ENCODE measurements at places on chromosomes 5 and 9.
A peak's percentile ranks its signal among the peaks of the same experiment; 100 is the strongest.

GRCh38 chr5:107937204-107937603 is 266.5 kb upstream of the EFNA5 start:
- DNase-seq: no peak

GRCh38 chr5:56658972-56659371 is 156.4 kb upstream of the MAP3K1 start:
- DNase-seq: no peak

- DNase-seq: peak; percentile 96
Observed at GRCh38 chr9:91071184-91071990, 269.8 kb downstream of the SYK start.

DNA sequence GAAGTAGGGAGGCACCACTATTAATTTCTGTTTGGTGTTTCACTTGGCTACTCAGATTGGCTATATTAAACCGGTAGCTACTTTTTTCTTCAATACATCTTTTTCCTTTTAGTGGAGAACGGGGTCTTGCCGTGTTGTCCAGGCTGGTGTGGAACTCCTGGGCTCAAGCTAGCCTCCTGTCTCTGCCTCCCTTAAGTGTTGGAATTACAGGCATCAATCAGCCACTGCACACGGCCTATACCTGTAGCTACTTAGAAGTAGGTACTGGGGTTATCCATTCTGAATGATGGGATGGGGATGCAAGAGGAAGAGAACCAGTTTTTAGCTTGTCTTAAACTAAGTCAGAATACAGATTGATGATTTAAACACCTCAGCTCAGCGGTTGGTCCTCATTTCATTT is 1.7 kb downstream of the UBE2D2 start:
- no peak for DNase-seq

DNA sequence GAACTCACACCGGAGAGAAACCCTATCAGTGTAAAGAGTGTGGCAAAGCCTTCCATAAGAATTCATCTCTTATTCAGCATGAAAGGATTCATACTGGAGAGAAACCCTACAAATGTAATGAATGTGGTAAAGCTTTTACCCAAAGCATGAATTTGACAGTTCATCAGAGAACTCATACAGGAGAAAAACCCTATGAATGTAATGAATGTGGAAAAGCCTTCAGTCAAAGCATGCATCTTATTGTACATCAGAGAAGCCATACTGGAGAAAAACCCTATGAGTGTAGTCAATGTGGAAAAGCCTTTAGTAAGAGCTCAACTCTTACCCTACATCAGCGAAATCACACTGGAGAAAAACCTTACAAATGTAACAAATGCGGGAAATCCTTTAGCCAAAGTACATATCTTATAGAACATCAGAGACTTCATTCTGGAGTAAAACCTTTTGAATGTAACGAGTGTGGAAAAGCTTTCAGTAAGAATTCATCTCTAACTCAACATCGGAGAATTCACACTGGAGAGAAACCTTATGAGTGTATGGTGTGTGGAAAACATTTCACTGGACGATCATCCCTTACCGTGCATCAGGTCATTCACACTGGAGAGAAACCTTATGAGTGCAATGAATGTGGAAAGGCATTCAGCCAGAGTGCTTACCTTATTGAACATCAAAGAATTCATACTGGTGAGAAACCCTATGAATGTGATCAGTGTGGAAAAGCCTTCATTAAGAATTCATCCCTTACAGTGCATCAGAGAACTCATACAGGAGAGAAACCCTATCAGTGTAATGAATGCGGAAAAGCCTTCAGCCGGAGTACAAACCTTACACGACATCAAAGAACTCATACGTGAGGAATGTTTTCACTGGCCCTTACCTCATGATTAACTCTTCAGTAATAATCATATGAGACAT is 8.9 kb upstream of the ZNF454 start:
- DNase-seq: no peak

DNA sequence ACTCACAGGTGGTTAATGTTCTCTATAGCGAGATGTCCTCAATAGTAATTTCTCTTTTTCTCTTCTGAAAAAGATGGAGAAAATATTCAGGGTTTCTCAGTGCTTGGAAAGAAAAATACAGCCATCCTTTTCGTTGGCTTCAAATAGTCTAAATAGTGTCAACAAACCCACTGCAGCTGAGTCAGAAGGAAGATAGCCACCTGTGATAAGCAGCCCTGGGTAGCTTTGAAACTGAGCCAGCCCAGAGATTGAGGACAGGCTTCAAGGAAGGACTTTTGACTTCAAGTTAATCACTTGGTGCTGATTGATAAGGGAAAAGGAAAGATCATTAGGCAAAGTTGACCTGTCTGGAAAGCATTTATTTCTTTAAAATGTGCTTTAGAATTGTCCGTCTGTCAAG is 78.7 kb upstream of the TYRP1 start:
- no peak for DNase-seq

- DNase-seq: no peak
Observed at GRCh38 chr5:109196823-109197160, 213.0 kb downstream of the PJA2 start.

- DNase-seq: no peak
Observed at GRCh38 chr5:116524966-116525365, 49.7 kb downstream of the SEMA6A start.

GRCh38 chr5:34691326-34691725 is 35.2 kb downstream of the RAI14 start:
- peak; percentile 69 for DNase-seq

- DNase-seq: no peak
Observed at GRCh38 chr5:89105171-89105695, 222.2 kb upstream of the MEF2C start.

DNA sequence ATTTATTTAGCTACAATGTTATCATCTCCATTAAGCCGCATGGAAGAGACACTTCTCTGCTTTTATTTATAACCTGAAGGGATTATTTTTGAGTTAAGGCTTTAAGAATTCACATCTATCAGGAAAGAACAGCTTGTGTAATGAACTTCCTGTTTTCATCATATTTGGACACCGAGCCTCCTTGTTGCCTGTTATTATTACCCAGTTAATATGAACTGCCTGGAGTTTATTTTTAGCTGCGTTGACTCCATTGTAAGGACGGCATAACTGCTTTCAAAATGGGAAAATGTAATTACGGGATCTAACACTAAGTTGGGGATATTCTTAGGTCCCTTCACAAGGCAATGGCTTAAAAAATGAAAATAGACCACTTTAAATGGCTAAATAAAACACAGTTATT is 89.0 kb upstream of the NR4A3 start:
- DNase-seq: no peak

DNA sequence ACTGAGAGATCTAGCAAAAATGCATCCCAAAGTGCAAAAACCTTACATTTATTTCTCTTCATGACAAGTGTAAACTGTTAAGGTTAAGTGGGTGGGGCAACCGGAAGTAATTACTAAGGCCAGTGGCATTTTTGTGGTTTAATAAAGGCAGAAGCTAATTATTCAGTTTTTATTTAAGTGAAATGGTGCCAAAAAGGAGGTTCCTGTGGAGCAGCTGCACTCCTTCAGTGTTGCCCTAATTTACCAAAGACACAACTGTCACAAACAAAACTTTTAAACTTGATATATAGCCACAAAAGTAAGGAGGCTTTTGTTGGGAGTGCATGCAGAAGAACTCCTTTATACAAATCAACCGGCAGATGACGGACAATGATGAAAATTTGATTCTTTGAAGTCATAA is 81.6 kb downstream of the NDUFS4 start:
- peak; percentile 49 for DNase-seq

- peak; percentile 4 for DNase-seq
Observed at GRCh38 chr5:87411586-87411972, 1.2 kb downstream of the CCNH start.

DNA sequence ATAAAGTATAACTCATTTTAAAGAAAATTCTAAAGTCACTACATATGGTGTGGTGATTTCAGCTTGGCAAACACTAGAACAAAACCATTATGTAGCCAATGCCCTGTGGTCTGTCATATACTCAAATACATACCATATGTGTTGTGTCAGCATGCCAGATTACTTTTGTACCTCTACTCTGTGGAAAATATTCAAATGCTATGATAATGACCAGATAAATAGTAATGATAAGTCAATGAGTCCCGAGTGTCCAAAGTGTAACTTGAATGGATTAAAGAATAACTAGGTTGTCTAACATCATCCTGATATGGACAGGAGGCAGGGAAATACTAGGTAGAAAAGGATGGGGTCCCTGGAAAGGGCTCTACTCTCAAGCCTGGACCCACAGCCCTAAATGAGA is 58.0 kb upstream of the IL6ST start:
- DNase-seq: peak; percentile 44

DNA sequence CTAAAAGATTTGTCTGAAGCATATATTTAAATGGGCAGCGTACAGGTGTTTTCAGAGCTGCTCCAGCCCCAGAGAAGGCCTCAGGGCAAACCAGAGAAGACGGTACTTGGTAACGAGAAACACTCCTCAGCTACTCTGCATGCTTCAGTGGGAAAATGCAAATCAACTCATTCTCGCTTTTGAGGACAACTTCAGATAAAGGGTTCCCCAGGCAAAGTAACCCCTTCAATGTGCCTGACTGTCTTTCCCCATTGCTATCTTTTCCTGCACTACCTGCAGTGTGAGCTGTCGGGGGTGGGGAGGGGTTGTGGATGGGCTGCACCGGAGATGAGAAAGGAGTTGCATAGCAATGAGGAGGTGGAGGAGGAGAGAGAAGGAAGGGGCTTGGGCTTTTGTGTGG is 339.7 kb upstream of the CLINT1 start:
- no peak for DNase-seq

- DNase-seq: no peak
Observed at GRCh38 chr5:31485376-31486207, 46.3 kb downstream of the DROSHA start.

DNA sequence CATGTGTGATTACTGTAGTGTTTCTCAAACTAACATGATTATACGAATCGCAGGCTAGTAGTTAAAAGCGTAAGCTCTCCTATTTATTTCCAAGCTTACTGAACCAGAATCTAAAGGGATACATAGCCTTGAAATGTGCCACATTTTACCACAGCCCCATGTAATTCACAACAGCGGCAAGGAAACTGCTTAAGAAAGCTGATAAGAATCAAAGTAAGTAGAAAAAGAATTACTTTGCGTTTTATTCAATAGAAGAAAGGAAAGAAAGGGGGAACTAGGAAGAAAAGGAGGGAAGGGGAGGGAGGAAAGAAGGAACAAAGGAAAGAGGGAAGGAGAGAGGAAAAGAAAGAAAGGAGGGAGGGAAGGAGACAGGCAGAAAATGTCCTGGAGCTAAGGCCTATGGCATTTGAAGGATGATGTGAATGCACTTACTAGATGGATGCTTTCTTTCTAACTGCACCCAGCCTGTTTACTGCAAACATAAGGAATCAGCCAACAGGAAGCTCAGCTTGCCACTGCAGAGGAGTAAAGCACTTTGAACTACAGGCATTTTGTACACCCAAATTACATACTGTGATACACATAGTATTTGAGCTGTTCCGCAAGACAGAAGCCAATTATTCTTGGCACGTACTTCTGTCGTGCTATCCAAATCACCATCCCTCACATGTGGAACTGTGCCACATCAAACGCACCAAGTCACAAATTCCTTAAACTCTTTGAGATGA is 521.7 kb downstream of the RAB3C start:
- DNase-seq: no peak

GRCh38 chr9:20369391-20369790 is 252.9 kb downstream of the MLLT3 start:
- no peak for DNase-seq

DNA sequence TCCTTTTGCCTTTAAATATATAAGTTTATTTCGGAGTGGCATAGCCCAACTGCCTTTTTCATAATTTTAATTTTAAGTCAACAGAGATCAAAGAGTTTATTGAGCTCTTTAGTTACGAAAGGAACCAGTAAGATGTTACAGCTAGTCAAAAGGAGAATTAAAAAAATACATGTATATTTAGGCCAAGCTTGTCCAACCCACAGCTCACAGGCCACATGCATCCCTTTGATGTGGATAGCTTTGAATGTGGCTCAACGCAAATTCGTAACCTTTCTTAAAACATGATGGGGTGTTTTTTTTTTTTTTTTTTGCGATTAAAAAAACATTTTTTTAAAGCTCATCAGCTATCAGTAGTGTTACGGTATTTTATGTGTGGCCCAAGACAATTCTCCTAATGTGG is 50.2 kb upstream of the IL31RA start:
- DNase-seq: no peak

GRCh38 chr9:121673576-121673975 is 22.1 kb downstream of the DAB2IP start:
- DNase-seq: no peak

GRCh38 chr9:37640246-37640645 is 10.5 kb upstream of the FRMPD1 start:
- no peak for DNase-seq

GRCh38 chr5:169745441-169746146 is 108.5 kb downstream of the DOCK2 start:
- DNase-seq: peak; percentile 75

- peak; percentile 91 for DNase-seq
Observed at GRCh38 chr5:149938791-149939358, 5.7 kb downstream of the PDE6A start.

DNA sequence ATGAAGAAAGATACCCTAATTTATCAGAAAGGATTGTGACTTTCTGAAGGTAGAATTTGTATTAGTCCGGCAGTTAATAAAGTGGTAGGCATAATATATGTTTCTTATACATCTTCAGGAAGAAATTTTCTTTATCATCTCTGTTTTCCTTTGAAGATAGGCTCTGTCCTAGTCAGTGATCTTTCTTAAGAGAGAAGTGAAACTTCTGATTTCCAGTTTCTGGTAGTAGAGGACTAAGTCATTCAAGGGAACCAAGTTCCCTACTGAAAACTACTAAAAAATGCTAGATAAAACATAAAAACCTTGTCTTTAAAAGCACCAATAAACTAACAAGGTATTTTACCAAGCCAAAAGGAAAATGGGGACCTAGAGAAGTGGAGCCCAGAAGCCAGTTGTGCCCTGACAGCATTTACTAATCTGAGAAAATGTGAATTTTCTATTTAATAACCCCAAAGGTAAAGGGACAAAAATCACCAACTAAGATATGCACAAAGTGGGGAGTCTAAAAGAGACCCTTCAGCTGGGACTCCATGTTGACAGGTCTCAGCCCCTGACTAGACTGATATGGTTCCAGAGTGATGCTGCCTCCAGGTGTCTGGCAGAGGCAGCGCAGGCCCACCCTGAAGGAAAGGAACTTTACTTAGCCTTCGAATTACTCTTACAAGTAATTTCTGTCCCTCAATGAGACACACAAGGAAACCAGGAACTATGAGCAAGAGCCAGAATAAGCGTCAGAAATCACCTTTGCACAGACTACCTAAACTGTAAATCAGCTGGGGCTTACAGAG is 72.7 kb downstream of the FAM78A start:
- DNase-seq: no peak
